ENCODE measurements at places on chromosomes 3 and 15.

DNA sequence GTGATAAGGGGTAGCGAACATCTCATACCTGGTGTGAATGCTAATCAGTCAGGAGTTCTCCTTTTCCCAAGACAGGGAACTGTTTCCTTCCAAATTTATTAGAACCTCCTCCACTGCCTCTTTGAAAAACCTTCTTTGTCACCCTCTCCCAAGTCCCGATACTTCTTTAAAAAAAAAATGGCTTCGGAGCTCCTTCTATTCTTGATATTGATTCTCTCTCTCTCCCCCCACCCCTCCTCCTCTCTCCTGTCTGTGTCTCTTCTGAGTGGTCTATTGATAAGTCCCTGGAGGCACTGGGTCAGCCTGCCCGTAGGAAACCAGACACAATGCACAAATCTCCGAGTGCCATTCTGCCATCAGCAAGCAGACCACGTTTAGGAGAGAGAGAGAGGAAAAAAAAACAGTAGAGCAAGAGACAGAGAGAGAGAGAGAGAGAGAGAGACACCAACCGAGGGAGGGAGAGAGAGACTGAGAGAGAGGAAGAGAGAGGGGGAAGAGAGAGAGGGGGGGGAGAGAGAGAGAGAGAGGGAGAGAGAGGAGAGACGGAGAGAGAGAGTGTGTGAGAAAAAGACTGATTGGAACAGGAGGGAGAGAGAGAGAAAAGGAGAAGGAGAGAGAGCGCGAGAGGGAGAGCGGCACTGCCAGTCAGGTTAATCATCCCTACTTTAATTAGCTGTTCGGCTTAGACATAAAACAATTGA lies 160.9 kb downstream of the TIGIT start:
- DNase-seq, result no peak

DNA sequence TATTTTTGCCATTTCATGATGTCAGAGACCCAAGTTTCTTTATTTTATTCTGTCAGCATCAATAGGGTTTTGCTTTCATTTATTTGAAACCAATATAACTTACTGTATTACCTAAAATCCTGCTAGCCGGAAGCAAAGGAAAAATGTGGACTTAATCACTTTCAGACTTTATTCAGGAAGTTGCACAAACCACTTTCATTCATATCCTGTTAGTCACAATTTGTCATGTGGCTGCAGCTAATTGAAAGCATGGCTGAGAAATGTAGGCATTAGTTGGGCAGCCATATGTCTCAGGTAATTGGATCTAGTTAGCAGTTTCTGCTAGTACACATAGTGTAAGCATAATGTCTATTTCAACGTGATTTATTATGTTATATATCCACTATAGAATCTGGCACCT lies 462.3 kb upstream of the SGO1 start:
- DNase-seq, result no peak

DNA sequence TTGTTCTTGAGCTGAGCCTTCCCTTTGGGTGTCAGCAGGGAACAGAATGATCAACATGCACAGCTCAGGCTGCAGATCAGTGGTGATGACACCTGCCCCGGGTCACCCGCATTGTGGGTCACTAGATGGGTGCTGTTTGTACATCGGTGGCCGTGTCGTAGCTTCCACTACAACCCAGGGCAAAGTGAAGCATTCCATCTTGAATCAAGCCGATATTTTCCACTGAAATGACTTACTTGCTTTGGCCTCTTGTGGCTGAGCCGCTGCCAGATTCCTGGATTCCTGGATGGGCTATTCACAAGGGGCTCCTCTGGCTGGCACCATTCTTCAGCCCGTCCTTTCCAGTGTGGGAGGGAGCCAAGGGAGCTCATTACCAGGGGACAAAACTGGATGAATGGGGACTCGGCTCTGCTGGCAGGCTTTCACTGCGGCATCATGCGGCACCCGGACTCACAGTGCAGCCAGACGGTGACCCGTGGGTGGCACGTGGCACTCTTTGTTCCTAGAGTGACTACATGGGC lies 65.6 kb downstream of the SLCO3A1 start:
- DNase-seq, result no peak

DNA sequence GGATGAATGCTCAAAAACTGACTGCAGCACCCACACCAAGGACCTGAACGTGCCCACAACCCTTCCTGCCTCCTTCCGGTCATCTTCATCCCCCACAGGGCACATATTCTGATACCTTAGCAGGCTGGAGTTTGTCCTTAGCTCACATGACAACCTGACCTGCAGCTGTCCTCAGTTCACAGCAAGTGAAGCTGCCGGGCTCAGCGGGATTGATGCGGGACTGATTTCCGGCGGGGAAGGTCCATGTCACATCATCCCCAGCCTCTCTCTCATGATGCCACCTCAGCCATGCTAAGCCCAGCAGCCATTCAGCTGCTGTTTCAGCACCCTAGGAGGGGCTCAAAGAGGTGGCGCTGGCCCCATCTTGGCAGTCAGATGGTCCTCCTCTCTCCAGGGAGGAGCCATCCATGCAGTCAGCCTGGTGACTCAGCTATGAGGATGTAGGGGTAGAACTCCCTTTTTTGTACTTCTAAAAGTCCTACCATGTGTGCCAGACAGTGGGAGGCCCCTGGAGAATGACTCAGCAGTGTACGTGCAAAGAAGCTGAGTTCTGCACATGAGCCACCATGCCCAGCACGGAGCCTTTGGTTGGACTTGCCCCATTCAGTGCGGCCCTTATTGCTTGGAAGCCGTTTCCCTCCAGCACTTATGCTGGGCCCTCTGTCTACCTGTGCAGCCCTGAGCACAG lies 9.5 kb downstream of the CA12 start:
- DNase-seq, result peak; percentile 70

DNA sequence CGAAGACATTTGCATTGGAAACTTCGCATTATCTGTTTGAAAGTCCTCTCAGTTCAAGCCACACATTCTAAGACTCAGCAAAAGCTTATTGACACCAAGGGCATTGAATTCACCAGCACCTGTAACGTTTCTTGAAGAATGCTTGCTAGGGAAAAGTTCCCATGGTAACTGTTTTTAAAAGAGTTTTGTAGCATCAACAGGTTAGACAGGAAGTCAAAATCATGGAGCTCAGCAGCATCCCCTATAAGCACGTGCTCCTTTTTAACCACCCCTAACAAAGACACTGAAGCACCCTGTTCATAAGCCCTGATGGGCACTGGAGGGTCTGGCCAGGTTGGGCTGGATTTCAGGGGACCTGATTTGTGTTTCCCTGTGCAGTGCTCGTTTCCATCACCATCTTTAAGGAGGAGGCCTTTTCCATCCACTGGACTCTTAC lies 229.7 kb upstream of the BHLHE40 start:
- DNase-seq, result no peak

GRCh38 chr15:89777073-89777751 lies 1.1 kb downstream of the MESP2 start:
- no peak for DNase-seq

DNA sequence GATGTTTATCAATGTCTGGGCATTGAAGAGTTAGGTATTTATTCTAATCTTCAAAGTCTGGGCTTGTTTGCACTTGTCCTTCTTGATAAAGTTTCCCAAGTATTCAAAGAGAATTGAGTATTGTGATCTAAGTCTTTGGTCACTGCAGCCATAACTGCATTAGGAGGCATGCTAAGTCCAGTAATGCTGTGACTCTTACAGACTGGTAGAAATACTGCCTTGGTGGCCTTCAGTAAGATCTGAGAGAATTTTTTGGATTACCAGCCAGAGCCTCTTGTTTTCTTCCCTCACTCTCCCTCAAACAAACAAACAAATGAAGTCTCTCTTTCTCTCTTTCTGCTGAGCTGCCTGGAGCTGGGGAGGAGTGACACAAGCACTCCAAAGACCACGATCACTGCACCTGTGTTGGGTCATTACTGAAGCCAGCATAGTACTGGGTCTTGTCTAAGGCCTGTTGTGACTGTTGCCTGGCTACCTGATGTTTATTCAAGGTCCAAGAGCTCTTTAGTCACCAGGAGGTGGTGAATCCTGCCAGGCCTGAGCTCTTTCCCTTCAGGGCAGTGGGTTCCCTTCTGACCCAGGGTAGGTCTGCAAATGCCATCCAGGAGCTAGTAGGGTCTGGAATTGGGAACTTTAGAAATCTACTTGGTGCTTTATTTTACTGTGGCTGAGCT lies 14.8 kb upstream of the RBP2 start:
- DNase-seq, result no peak

- no peak for DNase-seq
Measured at GRCh38 chr15:94255540-94255939, 24.2 kb downstream of the MCTP2 start.

DNA sequence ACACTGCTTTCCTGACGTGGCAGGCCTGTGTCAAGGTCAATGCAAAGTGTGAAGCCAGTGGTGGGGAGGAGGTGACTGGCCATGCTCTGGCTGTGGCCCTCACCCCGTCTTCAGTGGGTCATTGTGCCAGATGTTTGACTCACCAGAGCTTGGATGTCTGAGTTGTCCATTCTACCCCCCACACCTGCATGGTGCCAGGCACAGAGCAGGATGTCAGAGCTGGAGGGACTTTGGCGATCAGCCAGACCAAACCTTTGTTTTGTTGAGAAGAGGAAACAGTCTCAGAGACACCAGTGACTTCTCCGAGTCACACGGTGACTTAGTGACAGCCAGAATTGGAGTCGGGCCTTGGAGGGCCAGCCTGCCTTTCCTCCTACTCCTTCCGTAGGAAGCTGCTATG lies 49.5 kb downstream of the SMAD6 start:
- DNase-seq, result no peak

- no peak for DNase-seq
Measured at GRCh38 chr3:146382386-146382785, 87.0 kb downstream of the PLSCR2 start.

DNA sequence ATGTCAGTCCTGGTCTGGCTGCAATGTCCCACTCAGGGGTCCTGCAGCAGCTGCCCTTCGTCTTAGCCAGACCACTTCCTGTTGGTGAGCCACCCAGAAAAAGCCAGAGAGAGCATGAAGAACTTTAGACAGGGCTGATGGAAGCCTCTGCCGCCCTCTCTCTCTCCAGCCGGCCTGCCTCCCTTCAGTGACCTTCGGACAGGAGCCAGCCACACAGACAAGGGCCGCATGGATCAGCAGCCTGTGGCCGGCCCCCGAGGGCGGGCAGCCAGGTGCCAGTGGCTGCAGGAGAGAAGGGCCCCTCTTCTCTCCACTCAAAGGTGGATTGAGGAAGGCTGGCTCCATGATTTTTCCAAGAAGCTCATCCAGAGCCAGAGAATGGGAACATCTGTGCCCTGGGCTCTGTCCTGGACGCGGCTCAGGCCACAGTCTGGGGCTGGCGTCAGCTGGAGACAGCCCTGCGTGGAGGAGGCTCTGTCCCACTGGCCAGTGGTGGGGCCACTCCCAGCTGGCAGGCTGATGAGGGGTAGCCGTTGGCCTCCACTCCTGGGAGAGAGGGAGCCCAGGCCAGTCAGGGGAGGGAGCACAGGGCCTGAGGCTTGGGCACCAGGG lies 42.9 kb downstream of the ISG20 start:
- DNase-seq, result no peak

- DNase-seq, result no peak
Measured at GRCh38 chr3:112131111-112131510, 1.9 kb downstream of the GCSAM start.

DNA sequence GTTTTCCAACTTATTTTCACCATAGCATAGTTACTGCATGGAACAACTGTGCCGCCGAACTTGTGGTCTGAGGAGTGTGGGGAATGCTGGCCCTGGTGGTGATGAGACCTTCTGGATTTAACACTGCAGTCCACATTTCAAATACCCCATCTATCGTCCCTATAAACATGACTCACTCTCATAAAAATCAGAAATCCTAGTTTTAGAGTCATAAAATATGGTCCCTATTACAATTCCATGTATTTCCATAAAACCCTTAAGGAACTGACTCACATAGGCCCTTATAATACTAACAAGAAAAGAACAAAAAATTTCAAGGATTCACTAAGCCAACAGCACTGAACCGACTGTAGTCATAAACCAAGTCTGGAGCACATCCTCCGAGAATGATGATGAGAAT lies 147.2 kb downstream of the FOXP1 start:
- no peak for DNase-seq

DNA sequence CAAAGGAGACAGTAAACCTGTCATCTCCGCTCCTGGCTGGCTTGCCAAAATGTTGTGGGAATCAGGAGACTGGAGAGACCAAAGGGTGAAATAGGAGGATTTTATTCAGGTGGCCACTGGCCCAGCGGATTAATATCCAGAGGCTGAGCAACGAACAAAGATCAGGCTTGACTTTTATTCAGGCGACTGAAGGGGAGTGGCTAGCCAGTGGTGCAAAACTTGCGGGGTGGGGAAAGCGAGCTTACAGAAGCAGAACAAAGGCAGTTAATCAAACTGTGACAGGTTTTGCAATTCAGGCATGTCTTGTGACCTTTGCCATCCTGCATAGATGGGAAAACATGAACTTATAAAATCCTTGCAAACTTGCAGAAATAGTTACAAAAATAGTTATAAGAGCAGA lies 19.8 kb upstream of the ACAD9 start:
- DNase-seq, result no peak

DNA sequence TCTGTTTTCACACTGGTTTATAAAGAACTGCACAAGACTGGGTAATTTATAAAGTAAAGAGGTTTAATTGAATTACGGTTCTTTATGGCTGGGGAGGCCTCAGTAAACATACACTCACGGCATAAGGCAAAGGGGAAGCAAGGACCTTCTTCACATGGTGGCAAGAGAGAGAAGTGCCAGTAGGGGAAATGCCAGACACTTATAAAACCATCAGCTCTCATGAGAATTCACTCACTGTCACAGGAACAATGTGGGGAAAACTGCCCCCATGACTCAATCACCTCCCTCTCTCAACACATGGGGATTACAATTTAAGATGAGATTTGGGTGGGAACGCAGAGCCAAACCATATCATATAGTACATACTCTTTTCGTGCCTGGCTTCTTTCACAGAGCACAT lies 42.4 kb downstream of the MAP2K1 start:
- no peak for DNase-seq

- DNase-seq, result no peak
Measured at GRCh38 chr3:154969366-154969765, 110.8 kb upstream of the MME start.

DNA sequence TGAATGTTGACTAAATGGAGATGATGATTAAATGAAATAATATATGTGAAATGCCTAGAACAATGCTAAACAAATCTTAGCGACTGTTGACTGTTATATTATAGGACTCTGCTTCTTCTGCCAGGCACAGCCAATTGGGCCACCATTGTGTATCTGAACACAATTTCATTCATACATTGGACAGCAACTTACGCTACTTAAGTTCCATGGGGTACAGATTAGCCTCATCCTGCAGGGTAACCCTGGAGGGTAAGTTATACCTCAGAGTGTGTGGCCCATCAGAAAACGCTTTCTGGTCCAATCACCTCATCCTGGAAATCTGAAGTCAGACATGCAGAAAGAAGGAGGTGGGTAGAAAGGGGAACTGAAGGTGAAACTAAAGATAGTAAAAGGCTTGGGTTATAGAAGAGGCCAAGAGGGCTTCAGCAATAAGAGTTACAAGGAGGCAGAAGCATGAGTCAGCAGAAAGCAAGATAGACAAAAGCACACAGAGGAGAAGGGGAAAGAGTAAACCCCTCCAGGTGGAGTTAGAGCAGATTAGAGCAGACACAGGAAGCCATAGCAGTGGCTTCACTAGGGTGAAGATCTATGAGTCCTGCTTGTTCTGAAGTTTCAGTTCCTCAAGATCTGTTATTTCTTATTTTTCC lies 119.3 kb upstream of the SLC24A5 start:
- no peak for DNase-seq
